Hematopoietic multipotent progenitor cell treated with erythropoietin and hydrocortisone succinate and interleukin-3 and kit ligand, for 4 days (in vitro differentiated cells): ENCODE measurements at places on chromosomes 2 and 18.

GRCh38 chr2:237458519-237458918 lies 28.5 kb upstream of the MLPH start:
- no peak for DNase-seq

DNA sequence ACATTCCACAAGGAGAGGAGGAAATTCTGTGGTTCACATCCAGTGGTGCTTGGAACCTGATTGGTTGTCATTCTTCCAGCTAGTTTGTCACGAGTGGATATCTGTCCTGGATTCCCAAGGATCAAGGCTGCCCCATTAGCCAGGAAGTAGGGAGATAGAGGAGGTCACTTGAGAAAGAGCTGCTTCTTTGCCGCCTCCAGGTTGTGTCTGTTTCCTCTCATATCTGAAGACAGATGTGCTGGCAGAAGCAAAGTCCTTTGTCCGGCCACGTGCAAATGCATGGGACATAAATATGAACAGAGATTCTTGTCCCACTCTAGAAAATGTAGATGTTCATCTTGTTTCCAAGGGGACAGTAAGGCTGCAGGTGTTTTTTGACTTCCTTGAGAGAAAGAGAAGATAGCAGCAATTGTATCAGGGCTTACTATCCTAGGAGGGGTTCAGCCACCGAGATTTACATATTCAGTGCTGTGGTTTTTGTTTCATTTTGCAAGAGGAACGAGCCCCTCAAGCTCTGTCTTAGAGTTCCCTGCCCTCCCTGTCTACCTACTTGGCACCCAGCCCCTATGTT lies 174.4 kb downstream of the RPIA start:
- peak; percentile 49 for DNase-seq

DNA sequence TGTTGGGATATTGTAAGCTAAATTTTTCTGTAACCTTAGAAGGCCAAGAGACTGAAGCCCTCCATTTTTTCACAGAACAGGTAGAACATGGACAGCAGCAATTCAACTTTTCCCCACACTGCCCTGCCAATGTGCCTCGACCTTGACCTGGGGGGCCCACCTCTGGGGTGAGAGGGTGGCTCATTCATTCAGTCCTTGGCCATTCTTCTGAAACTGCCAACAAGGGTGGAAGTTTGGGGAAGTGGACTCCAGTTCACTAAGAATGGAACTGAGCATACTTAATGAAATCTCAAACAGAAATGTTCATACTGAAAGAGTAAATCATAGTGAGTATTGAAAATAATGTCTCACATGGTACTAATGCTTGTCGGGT lies 1.1 kb downstream of the EEF1B2 start:
- no peak for DNase-seq

GRCh38 chr2:177603181-177603580 lies 210.6 kb downstream of the AGPS start:
- DNase-seq = no peak

GRCh38 chr2:38077431-38077769 lies 1.4 kb upstream of the CYP1B1 start:
- DNase-seq = no peak
